ENCODE measurements at places on chromosomes 7 and 10.
A peak's percentile ranks its signal among the peaks of the same experiment; 100 is the strongest.

- DNase-seq: no peak
Measured at GRCh38 chr10:90352288-90352687, 505.6 kb downstream of the HTR7 start.

DNA sequence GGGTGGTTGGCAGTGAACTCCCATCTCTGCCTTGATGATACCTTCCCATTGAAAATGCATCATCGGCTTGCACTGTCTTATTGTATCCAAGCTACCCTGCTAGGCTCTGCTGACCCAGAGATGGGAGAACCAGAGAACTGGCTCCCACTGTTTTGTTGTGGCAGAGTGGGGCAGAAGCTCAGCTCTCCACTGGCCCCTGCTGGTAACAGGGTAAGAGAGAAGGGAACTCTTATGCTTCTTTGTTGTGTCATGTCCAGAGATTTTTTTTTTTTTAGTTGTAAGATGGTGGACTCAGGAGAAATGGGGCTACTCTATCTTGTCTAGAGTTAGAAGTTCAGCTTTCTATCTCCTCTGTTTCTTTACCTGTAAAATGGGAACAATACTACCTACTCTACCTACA, 100.5 kb upstream of the SDK1 start:
- DNase-seq: no peak

GRCh38 chr10:44511166-44511565, 126.3 kb upstream of the CXCL12 start:
- DNase-seq: no peak

DNA sequence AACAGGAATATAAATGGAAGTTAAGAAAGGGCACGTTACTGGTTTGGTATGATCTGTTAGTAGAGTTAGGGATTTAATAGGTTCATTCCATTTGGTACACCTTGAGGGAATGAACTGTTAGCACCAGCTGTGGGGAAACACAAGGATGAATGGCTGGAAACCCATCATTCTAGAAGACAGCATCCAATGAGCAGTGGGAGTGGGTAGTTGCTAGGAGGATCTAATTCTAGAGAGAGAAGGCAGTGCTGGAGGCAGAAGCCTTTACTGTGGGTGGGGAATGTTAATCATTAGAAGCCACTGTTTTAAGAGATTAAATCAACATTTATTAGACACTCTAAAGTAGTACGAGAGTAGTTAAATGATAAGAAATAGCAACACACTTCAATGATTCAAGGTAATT, 15.5 kb upstream of the GPR15LG start:
- no peak for DNase-seq

GRCh38 chr10:110700947-110701616, 56.9 kb downstream of the RBM20 start:
- no peak for DNase-seq

DNA sequence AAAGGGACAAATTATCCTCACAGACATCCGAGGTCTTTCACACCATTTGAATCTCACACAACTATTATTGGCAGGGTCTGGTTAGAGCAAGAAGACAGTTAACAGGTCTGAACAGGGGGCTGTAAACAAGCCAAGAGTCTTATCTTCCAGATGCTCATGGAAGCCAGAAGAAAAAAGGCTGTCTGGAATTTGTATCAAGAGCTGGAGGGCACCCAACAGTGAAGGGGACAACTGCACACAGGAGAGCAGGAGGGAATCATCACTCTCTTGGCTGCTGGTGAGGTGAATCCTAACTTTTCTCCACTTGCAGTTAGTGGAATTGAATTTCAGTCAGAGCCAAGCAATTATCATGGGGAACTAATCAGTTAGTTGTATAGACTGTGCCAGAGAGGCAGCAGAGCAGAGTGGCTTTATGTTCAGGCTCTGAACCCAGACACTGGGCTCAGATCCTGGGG, 880.2 kb upstream of the AUTS2 start:
- no peak for DNase-seq

- no peak for DNase-seq
Measured at GRCh38 chr7:28224675-28225074, 44.1 kb upstream of the JAZF1 start.

- DNase-seq: no peak
Measured at GRCh38 chr7:130845581-130846085, 111.6 kb upstream of the KLF14 start.

DNA sequence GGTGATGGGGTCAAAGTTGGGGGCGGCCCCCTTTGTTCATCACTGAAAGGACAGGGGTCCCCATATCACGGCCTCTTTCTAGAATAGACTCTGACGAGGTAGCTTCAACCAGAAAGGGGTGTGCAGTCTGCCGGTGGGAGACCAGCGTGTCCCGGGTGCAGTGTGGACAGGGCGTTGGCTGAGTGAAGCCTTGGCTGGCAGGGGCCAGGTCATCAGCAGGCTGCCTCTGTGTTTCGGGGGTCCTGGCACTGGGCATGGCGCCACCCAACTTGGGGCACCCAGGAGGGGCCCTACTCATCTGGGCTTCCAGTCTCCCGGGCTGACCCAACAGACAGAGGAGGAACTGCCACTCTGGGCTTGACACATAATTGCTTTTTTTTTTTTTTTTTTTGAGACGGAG, 3.5 kb upstream of the AMZ1 start:
- no peak for DNase-seq

DNA sequence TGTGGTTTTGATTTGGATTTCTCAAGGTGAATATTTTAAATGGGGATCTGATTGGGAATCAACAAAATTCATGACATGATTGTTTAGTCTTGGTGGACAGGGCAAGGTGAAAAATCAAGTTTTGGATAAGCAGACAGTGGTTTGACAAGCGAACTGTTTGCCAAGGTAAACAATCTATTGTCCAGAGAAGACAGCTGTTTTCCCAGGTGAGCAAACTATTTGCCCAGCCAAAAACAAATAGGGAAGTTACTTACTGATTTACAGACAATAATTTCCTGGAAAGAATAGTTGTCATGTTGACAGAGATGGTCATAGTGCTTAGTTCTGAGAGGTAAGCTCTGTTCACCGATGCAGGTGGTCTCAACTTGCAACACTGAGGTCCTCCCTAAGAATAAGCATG, 94.0 kb upstream of the STEAP1B start:
- DNase-seq: no peak

DNA sequence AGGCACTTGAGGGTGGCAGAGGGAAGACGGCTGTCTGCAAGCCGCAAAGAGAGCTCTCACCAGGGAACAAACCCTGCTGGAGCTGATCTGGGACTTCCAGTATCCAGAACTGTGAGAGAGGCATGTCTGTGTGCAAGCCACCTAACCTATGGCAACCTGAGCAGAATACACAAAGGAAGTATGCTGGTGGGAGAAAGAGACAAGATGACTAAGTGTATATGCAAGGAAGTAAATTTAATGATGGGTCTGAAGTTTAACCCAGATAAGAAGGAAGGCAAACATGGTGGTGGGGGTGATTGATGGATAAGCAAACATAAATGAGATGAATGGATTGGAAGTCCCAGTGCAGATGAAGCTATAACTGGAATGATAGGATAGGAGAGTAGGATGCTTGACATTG, 293.3 kb downstream of the TWIST1 start:
- DNase-seq: no peak

GRCh38 chr10:120433141-120433540, 23.9 kb upstream of the PLPP4 start:
- no peak for DNase-seq

GRCh38 chr7:65872776-65873581, at the start of gene VKORC1L1:
Gene VKORC1L1, plus strand, starts transcription at chr7:65873074. Its CDS starts 298 bp downstream, at chr7:65873372.
- peak; percentile 97 for DNase-seq

DNA sequence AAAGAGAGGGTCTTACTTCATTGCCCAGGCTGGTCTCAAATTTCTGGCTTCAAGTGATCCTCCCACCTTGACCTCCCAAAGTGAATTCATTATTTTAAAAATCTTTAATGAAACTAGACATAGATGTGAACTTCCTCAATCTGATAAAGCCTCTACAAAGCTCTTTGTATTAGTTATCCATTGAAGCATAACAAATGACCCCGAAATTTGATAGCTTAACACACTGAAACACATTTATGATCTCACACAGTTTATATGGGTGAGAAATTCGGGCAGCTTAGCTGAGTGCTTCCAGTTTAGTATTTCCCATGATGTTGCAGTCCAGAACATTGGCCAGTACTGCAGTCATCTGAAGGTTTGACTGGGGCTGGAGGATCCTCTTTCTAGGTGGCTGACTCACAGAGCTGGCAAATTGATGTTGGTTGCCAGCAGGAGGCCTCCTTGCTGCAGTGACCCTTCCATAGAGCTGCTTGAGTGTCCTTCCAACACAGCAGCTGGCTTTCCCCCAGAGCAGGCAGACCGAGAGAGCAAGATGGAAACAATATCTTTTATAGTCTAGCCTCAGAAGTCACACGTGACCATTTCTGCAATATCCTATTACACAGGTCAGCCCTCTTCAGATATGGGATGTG, 16.6 kb upstream of the WNT8B start:
- no peak for DNase-seq

DNA sequence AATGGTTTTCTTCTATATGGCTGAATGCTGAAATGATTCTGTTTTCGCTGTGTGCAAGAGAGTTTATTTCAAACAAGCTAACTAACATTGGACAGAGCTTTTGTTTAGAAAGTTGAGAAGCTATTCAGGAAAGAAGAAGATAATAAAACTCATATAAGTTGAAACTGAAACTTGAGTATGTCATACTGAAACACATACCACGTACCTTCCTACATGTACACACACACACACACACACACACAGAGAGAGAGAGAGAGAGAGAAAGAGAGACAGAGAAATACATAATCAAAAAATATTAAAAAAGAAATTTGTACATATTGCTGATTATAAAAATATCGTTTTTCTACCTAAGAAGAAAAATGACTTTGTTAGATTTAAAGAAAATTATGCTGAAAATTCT, 561.9 kb upstream of the KCND2 start:
- DNase-seq: no peak

DNA sequence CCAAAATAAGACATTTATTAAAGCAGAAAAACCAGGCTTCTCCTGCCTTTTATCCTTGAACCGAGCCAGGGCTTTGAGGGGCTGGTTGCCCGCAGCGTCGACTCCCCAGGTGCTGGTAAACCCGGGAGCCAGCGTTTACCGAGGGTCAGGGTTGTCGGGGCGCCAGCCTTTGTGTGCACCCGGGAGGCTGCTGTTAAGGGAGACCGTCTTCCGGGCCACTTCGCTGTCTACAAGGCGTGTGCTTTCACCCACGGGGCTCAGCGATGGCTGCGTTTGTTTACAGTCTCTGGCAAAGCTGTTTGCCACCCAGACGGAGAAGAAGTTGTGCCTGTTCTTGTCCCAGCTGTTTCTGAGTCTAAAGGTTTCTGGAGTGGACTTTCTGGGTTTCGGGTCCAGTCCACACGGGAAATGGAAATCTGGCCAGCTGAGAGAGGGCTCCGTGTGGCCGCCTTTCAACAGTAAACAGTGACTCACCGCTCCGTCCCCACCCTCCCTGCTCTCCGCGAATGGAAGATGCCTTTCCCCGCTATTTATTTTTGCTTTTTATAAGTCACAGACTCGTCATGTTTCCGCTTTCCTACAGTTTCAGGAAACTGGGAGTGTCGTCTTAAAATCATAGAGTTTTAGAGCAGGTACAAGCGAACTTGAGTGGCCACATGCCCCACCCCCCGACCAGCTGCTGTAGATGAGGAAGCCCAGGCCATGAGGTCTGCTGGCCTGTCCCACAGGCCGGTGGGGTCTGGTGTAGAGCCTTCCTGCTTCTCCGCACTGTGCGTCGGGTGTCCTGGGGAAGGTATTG, 2.2 kb downstream of the MAFK start:
- no peak for DNase-seq

- DNase-seq: no peak
Measured at GRCh38 chr10:71627956-71628355, 91.6 kb downstream of the C10orf105 start.

- no peak for DNase-seq
Measured at GRCh38 chr10:113131613-113132261, 181.7 kb downstream of the TCF7L2 start.

DNA sequence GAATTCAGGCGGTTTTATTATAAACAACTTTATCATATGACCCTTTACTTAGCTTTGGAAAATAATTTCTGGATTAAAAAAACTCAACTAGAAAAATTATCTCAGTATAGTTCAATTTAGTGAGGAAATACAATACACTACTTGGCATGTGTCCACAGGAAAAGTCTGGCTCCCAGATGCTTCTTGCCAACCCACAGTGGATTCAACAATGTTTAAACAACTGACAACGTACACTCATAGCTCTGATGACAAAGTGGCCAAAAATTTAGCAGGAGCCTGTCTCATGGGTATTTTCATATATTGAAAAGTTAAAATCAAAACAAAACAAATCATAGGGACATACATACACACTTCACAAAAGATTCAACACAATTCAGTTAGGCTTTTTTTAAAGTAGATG, 158.8 kb downstream of the SKAP2 start:
- no peak for DNase-seq

DNA sequence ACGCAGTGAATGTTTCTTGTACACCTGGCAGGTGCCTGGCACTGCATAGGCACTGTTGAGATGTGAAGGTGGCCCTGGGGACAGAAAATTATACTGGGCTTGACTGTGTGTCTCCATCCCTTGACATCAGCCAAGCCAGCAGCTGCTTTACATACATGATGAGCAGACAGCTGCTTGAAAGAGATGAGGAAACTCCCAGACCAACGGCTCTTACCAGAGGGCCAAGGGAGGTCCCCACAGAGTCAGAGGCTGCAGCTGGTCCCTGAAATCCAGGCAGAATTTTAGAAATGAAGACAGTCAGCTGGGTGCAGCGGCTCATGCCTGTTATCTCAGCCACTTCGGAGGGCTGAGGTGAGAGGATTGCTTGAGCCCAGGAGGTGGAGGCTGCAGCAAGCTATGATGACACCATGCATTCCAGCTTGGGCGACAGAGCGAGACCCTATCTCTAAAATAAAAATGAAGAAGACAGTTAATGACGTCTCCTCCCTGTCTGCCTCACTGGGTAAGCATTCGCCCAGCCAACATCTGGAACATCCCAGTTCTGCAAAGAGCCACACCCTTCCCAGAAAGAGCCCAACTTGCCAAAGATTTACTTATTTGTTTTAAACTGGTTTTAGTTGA, 17.6 kb downstream of the LIMK1 start:
- DNase-seq: no peak

DNA sequence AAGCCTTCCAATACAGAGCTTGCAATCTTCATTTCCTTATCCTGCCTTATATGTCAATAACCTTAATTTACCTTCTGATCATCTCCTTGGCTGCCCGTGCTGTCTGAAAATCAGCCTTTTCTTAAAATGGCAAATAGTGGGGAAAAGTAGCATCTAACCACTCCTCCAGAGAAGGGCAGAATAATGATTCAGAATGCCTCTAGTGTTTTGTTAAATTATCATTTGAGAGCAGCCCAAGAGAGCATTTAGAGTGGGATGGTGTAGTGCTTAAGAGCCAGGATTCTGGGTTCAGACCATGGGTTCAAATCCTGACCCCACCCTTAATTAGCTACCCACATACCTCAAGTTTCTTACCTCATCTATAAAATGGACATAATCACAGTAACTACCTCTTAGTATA, 4.6 kb upstream of the TMEM139 start:
- DNase-seq: no peak

GRCh38 chr10:58896229-58896628, 280.2 kb upstream of the PHYHIPL start:
- DNase-seq: no peak

- no peak for DNase-seq
Measured at GRCh38 chr7:64872351-64873154, 30.5 kb upstream of the ZNF273 start.

- DNase-seq: peak; percentile 3
Measured at GRCh38 chr7:43484678-43485395, 98.1 kb upstream of the STK17A start.
